Chondrocyte (in vitro differentiated cells): ENCODE measurements at places on chromosomes 2 and 18.

- DNase-seq: no peak
Measured at GRCh38 chr2:168354499-168354898, 101.6 kb upstream of the CERS6 start.

- no peak for DNase-seq
Measured at GRCh38 chr2:53859206-53860181, at the start of gene GPR75. Gene GPR75 (minus strand): TSS chr2:53859967. CDS start chr2:53854756, 5,211 bp downstream.

DNA sequence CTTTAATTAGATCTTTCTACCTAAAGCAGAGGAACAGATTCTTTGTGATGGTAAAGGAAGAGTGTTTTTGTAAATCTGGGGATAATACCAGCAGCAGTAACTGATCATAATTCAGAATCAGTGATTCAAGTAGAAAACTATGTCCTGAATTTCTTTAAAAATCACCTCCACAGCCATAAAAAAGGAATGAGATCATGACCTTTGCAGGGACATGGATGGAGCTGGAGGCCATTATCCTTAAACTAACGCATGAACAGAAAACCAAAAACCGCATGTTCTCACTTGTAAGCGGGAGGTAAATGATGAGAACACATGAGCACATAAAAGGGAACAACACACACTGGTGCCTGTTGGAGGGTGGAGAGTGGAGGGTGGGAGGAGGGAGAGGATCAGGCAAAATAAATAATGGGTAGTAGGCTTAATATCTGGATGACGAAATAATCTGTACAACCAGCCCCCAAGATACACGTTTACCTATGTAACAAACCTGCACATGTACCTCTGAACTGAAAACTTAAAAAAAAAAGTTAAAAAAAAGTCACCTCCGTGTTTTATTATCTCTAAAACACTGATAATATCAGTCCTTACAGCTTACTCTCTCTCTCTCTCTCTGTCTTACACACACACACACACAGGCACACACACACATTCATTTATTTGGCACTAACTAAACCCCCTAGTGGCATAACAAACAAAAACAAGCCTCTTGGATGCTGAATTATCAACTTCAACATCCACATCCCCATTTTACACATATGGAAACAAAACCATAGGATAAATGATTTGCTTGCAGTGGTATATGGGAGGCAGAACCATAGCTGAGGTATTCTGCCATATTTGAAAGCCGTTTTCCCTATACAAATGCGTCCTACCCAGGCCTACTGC lies 1.4 kb downstream of the TM4SF20 start:
- no peak for DNase-seq

DNA sequence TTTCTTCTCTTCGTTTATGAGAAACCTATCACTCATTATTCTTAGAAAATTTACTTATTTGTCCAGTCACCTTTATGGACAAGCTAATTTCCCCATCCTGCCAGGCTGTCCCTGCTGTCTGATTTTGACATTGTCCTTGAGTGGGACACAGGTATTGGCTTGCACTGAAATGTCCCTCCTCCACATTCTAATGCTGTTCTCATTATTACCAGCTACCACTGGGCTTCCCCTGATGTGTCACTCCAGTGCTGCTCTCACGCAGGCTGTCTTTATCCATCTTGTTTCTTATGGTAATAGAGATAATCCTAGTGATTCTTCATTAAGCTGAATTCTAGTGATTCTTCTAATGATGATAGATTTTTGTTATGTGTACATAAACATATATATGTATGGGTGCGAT lies 48.1 kb upstream of the RBMS1 start:
- DNase-seq: no peak

GRCh38 chr2:48287976-48288375 lies 242.0 kb upstream of the STON1 start:
- no peak for DNase-seq

- DNase-seq: no peak
Measured at GRCh38 chr2:190794790-190795189, 85.8 kb upstream of the GLS start.
